CD4-positive, alpha-beta T cell treated with Interleukin-17A for 4 hours (primary cell): ENCODE measurements at places on chromosomes 5 and 9.
A peak's percentile ranks its signal among the peaks of the same experiment; 100 is the strongest.

- DNase-seq, result no peak
These were observed 19.9 kb downstream of the POU5F2 start for GRCh38 chr5:93721511-93721910.

GRCh38 chr5:158857976-158858375 lies 241.7 kb downstream of the EBF1 start:
- no peak for DNase-seq

DNA sequence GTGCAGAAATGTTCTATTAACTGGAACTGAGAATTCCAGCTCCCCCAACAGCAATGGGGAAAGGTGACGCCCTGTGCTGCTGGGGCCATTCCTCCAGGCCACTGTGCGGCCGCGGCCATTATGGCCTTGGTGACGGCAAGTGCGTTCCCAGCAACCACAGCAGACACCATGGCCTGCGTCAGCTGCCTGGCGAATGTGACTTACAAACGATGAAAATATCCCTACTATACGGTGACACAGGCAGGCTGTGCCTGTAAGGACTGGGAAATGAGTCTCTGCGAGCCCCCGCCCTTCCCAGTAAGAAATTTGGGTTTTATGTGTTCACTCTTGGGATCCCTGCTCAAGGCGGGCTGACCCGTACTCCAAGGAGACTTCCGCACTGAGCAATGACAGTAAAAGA lies 20.6 kb downstream of the CLPTM1L start:
- no peak for DNase-seq

DNA sequence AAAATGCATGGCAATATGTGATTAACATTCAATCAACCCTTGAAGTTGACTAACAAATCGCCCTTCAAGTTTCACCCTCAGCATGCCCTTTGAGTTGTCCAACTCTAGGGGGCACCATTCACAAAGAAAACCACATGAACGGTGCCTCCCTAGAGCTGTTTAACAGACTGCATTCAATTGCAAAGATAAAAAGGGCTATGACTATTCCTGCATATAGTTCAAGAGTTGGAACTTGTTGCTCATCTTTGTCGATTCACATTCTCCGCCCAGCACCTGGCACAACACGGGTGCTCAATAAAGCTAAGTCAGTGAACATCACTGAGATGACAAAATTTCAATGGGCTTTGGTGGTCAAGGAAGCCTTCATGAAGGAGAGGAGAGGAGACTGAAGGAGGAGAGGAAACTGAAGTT lies 69.6 kb upstream of the SLC30A5 start:
- DNase-seq, result no peak

- no peak for DNase-seq
These were observed 114.4 kb upstream of the LIFR start for GRCh38 chr5:38670878-38671277.

DNA sequence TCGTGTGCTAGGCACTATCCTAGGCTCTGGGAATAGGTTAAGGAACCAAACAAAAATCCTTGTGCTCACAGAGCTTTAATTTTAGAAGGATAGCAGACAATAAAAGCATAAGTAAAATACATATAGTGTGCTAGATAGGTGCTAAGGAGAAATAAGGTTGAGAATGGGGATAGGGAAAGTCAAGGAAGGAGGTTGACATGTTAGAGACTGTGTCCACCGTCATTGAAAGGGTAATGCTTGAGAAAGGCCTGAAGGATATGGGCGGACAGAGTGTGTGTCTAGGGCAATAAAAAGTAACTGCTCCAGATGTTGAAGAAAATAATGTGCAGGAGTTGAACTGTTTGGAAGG lies 482 bp upstream of the TDRD7 start:
- DNase-seq, result no peak

GRCh38 chr9:22216730-22217172 lies 207.6 kb upstream of the CDKN2B start:
- DNase-seq, result no peak

DNA sequence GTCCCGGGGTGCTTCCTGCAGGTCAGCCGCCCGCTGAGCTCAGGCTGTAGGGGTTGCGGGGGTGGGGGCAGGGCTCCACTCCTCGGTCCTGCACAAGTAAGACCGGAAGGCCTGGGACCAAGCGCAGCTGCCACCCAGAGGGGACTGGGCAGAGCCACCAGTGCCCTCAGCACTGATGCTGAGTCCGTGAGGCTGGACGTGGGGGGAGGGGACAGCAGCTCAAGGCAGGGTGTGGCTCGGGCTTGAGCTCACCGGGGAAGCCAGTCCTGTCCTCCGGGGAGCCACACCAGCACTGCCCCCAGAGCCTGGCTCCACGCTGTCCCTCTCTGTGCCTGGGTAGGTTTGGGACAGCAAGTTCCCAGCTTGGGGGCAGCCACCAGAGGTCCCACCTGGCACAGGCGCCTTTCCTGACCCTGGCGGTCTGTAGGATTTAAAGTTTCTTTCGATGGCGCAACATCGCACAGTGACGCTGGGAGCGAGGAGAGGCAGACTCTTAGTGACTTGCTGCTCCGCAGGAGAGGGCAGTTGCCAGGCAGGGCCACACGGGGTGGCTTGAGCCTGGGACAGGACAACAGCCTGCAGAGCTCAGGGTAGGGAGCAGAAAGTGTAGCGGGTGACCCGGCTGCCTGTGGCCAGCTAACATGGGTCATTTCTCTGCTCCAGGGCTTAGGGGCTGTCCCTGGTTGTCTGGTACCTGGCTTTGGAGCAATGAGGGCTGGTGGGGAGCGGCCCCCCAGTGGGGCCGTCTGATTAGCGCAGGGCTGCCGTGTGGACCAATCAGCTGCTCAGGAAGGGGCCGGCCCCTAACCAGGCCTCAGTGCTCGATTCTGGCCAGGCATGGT lies 5.7 kb downstream of the LCN1 start:
- no peak for DNase-seq

DNA sequence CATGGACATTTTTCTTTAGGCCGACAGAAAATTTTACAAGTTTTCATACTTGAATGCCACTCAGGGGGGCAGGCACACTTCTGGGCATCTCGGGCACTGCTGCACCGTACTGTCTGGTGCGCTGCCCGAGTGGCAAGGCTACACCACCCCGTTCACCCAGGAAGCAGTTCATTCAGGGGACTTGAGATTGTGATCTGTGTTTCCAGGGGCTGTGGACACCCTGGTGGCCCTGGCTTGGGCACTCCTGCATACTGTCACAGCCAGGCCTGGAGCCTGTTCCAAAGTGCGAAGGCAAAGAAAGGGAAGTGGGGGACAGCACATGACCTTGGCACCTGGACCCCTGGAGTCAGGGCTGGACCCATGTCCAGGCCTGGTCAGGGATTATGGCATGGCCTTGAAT lies 197.6 kb downstream of the PAX5 start:
- no peak for DNase-seq

- DNase-seq, result peak; percentile 21
These were observed 112.2 kb downstream of the MTX3 start for GRCh38 chr5:79878721-79879336.

DNA sequence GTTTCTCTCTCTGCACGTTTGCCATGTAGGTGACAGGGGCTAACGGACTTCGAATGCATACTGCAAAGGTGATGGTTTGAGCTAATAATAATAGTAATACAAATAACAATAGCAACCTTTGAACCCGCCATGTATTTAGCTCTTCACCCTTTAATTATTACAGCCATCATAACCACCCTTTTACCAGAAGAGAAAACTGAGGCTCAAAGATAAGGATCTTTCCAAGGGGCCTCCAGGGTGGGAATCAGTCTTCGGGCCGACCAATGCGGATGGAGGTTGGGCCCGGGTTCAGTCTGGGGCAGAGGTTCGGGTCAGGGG lies 494 bp downstream of the CDKN2AIPNL start:
- DNase-seq, result no peak

DNA sequence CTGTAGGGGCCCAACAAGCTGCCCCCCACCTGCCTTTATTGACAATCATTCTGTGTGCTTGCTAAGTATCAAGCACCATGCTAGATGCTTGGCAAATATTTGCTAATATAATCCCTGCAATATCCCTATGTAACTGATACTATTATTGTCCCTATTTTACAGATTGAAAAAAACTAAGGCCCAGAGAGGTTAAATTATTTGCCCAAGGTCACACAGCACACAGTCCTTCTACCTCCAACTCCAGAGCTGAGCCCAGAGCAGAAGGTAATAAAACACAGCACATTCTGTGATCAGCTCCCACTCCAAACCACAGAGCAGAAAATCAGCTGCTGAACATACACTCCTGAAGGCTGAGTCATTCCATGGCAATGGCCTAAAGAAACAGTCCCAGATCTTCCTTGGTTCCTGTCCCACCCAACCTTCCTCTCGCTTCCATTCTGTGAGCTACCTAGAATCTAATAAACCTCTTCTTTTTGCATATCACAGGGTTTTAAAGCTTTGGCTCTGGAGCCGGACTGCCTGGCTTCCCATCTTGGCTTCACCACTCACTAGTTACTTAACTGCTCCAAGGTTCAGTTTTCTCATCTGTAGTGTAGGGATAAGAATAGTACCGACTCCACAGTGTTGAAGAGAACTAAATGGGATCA lies 66.7 kb upstream of the ADRA1B start:
- DNase-seq, result no peak

GRCh38 chr5:90347462-90347861 lies 62.1 kb downstream of the CETN3 start:
- no peak for DNase-seq

- no peak for DNase-seq
These were observed 188.3 kb downstream of the GRIA1 start for GRCh38 chr5:153678617-153679329.

DNA sequence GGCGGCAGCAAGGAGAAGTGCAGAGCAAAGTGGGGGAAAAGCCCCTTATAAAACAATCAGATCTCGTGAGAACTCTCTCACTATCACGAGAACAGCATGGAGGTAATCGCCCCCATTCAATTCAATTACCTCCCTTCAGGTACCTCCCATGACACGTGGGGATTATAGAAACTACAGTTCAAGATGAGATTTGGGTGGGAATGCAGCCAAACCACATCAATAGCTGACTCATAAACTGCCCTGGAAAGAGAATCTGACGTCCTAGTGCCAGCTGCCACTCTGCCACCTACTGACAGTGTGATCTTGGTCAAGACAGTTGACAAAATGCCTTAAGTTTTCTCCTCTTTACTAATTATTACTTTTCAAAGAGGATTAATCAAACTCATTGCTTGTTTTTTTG lies 128.3 kb downstream of the GPBP1 start:
- DNase-seq, result peak; percentile 61

- no peak for DNase-seq
These were observed 220.1 kb downstream of the ANXA1 start for GRCh38 chr9:73371801-73372200.

DNA sequence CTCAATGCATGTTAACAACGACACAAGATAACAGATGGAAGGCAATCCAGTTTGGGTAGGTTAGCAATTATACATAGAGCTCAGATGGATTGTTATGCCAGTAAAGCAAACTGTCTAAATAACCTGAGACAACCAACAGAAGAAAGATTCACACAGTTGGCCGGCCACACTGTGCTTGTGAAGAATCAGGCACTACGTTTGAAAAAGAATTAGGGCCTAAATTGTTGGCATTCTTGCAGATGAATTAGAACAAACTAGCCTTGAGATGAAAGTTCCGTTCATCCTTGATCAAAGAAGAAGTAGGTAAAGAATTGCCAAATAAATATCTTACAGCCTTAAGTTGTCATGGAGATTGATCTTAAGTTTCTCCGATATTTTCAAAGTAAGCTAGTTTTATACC lies 210.6 kb downstream of the CDH18 start:
- DNase-seq, result no peak
